Endothelial cell (in vitro differentiated cells): ENCODE measurements at places on chromosomes 2 and 18.
A peak's percentile ranks its signal among the peaks of the same experiment; 100 is the strongest.

- no peak for DNase-seq
Measured at GRCh38 chr2:122800781-122801180, 1045.3 kb downstream of the TSN start.

- no peak for DNase-seq
Measured at GRCh38 chr2:176409671-176410070, 140.4 kb downstream of the MTX2 start.

DNA sequence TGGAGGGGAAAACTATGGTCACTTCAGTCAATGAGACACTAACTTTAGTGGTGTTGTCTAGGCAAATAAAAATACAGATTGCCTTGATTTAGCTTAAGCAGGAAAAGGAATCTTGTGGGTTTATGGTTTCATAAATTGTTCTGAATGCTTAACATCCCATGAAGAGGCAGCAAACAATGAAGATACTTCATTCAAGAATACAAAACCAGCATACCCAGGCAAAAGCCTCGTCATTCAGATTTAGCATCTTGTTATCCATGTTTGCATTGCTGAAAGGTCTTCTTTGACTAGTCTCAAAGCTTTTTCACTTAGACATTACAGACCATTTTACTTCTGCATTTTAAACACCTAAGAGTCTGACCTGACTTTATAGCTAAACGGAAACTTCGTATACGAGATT lies 272.7 kb upstream of the FSHR start:
- DNase-seq = no peak

GRCh38 chr18:70659036-70659925 lies 370.4 kb downstream of the SOCS6 start:
- DNase-seq = no peak

DNA sequence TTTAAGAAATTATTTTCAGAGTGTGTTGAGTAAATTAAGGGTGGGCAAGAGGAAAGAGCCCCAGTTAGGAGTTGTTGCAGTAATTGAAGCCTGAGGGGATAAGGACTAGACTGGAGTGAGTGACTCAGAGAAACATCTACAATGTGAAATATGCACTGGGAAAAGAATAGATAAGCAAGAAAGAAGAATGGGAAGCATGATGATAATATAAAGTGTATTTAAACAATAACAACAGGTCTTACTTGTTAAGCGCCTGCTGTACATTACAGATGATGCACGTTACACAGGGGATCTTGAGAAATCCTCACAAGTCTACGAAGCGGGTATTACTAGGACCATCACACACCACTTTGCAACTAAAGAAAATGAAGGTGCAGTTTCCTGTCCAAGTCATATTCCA lies 73.6 kb upstream of the STK17B start:
- DNase-seq = no peak

DNA sequence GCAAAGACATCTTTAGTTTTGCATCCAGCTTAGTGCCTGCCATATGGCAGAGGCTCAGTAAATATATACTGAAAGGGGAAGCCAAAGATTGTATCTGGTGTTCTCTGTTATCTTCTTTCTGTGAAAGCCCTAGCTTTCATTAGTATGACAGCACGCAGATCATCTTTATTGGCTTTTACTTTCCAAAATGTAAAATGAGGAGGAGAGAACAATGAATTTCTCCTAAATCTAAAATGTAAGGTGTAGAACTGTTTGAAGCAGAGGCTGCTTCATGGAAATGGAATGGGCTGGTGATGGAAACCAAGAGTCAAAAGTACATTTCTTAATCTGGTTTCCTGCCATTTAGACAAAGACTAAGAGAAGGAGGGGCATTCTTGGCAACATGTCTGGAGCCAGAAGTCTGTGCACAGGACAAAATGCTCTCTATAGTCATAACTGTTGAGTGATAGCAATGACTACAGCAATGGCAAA lies 1029.9 kb upstream of the PIK3C3 start:
- no peak for DNase-seq

DNA sequence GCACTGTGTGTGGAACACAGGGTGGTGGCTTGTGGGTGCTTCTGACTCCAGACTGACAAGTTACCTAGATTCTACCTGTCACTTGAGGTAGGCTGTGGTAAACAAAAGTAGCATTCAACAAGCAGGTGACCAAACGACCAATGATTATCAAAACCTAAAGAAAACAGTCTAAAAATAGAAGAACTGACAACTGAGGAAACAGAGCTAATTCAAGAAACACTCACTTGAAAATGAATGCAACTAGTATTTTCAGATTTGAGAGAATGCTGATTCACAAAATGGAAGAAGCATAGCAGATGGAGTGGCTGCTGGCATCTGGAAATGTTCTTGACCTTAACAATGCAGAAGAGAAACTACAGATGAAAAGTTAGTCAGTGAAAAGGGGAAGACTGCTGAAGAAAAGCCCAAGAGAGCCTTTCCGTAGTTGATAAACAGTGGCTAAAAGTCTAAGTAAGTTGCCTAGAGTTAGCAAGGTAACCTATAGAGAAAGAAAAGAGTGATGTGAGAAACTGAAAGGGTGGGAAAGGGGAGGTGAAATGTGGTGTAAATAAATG lies 170.4 kb downstream of the NCK2 start:
- DNase-seq = no peak

- no peak for DNase-seq
Measured at GRCh38 chr2:201668402-201668910, 25.2 kb upstream of the TMEM237 start.

DNA sequence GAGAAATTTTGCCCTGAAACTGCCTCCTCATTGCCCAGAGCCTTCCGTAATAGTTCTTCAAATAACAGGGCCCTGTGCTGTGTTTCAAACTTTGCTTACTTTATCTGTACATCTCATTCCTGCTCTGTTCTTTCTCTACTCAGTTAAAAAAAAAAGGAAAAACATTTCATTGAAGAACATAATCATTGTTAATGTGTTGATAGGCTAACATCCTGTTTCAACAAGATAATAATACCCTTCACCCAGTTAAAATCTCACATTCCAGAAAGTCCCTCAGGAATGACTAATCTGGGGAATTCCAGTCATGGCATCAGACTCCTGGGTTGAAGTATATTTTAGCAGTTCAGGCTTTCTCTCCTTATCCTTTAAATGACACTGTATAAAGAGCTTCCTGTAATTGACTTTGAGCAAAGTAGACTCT lies 45.6 kb upstream of the ITGAV start:
- DNase-seq = no peak

DNA sequence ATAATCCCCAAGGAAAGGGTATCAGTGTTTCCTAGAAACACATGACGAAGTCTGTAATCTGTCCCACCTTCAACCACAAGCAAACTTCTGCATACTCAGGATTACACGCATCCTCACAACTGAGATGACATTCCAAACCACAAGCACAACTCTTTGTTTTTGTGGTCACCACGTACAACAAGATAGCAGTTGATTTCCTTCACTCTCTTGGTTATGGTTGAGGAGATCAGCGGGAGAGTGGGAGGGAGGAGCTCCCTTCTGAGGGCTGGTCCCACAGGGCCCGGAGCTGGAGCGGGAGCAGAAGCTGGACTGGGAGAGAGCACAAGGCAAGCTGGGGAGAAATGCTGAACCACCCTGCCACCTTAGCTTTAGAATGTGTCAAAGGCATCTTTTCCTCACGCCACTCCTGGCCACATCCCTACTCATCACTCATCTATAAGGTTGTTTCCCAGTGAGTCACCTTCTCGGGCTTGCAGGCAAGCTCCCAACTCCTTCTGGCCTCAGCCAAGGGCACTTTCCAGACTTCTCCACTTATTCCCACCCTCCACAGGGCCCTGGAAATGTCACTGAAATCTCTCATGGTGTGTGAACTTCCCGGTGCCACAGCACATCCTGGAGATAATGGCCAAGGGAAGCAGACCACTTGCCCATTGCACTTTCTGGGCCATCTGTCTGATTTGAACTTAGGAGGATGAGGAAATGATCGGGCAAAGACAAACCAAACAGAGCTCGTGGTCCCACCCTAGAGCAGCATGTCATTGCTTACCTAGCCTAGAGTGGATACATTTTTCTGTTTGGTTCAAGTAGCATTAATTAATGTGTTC lies 98.9 kb upstream of the LGALSL start:
- DNase-seq = no peak

DNA sequence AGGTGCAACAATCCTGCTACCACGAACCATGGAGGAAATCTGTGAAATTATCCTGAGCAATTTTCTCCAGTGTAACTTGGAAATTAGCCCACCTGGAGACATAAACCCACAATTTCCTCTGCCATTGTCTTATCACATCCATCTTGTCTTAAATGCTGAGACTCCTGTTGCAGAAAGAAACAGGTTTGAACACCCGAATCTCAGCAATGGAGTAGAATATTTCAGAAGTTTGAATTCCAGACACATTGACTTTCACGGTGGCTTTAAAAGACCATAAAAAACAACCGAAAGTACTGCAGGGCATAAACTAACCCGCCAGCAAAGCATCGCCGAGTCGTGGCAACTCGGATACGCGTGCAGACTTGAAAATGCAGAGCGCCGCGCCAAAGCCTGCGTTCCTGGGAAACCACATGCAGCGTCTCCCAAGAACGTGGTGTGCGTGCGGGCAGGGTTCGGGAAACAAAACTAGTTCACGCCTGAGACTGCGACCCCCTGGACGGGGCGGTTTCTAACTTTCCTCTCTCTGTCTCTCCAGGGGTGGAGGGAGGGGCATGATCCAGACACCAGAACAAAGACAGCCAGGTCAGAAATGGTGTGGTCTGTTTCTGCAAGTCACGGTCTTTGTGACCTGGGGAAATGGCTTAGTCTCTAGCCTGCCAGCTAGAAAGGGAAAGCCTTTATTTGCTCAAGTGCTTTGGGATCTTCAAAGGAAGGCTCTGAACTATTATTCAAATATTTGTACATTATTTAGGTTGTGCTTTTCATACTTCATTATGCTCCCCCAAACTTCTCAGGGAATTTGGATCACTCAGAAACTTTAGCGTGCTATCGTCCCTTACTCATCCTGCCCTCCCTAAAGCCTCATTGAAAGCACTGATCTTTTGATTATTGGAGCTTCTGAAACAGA lies 26.9 kb upstream of the KCTD1 start:
- peak; percentile 20 for DNase-seq

DNA sequence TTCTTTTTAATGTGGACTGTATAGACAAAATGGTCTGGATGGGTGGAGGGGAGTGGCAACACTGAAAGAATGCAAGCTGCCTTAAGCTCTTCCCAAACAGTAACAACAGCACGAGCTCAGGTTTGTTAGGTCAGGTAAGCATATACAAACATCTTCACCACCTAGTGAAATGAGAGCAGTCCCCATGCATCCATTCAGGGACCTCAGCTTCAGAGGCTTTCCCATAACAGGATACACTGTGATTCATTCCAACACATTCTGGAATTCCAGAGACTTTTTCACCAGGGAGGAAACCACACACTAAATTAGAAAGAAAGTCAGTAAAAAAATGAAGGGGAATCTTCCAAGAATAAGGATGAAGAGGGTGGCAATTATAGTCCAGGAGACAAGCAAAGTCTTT lies 50.4 kb upstream of the BZW1 start:
- DNase-seq = no peak

DNA sequence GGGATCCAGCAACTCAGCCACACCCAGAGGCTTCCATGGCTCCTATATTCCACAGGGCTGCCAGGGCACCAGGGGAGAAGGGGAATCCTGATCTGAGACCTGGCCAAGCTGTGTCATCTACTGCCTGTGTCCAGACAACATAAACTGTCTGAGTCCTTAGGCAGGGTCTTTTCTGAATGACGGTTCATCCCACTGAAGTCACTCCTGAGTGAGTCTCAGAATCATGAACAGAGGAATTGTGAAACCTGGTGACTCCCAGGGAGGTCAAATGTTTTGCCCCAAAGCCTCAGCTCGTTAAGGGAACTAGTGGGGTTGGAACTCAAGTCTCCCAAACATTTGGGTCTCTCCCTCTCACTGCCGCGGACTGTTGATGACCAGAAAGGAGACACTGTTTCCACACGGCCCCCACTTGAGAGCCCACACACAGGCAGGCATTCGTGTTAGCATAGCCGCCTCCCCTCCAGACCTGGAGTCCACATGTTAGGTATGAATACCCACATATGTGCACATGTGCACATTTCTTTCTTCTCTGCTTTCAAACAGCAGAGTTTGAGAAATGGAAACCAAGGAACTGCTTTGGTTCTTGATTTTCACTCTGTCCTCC lies 125.0 kb upstream of the MSH6 start:
- DNase-seq = no peak

GRCh38 chr2:173187941-173188788 lies 112.5 kb downstream of the MAP3K20 start:
- no peak for DNase-seq

GRCh38 chr2:119010336-119010735 lies 68.3 kb downstream of the MARCO start:
- peak; percentile 1 for DNase-seq

GRCh38 chr2:8583400-8584173 lies 98.3 kb upstream of the ID2 start:
- peak; percentile 76 for DNase-seq

DNA sequence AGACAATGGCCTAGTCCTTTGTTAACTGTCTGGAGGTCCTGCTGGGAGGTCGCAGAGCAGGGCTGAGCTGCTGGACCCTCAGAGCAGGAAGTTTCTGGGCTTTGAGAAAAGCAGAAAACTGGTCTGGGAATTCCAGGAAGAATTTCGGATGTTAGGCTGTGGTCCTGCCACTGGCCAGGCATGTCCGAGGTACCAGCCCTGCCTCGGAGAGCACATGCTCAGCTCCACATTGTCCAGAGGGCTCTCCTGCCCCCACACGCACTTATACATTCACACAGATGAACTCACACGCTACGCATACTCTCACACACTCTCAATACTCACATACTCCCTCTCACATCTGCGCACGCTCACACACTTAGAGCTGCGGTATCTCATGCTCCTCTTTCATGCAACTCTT lies 146.1 kb downstream of the NCK2 start:
- DNase-seq = no peak

- peak; percentile 6 for DNase-seq
Measured at GRCh38 chr2:241801611-241802420, 7.2 kb upstream of the NEU4 start.

- DNase-seq = no peak
Measured at GRCh38 chr2:28095622-28096021, 205.1 kb downstream of the BABAM2 start.

DNA sequence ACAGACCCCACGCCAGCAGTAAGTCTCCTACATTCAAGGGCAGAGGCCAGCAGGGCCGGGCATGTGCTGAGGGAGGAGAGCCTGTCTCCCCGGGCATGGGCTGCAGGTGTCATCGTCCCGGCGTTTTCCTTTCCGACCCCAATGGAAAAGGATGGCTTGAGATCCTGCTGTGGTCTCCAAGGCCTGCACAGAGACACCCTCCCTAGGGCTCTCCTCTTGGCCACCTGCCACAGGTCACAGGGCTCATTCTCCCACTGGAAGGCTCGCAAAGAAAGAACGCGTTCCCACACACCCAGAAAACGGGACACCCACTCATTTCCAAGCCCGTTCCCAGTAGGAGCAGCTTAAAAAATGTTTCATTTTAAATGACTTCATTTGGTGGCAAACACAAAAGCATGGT lies 41.0 kb downstream of the DIPK1C start:
- DNase-seq = no peak
